ENCODE measurements at places on chromosomes 5 and 9.

DNA sequence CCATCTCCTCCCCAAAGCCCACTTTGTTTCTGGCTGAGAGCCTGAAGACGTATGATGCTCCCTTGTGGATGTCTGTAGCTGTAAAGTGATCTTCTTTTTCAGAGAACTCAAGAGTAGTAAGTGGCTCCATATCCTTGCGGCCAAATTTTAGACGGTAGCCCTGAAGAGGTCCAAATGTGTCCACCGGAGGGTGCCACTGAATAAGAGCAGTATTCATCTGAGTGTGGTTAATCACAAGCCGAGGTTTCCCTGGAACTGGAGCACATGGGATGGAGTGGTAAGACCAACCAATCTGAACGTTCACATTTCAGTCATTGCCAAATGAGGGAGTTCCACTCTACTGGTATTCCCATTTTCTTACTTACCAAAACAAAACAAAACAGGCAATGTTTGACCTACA is 686.5 kb upstream of the DMAC1 start:
- DNase-seq = no peak

- DNase-seq = no peak
These were observed 112.9 kb downstream of the SPATA31D1 start for GRCh38 chr9:82101475-82101874.

DNA sequence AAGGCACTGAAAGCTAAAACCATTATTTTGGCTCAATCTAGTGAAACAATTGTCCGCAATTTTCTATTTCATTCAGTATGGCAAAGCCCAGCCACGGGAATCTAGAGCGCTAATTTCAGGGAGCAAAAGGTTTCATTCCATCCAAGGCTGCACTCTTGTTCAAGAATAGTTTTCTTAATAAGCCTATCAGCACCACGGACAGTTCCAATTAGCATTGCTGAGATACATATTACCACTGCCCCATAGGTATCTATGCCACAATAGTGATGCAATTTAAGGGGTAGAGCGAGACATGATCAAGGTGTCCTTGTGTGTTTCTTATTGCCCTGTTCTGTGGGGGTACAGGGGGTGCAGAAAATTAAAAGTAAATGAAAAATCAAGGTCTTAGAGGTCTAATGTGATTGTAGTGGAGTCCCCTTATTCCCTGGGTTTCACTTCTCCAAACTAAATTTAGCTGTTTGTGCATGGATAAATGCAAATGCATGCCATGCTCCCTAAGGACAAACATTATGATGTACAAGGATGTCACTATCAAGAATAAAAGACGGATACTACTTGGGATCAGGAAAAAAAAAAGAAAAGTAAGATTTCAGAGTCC is 45.5 kb downstream of the SPOCK1 start:
- no peak for DNase-seq

DNA sequence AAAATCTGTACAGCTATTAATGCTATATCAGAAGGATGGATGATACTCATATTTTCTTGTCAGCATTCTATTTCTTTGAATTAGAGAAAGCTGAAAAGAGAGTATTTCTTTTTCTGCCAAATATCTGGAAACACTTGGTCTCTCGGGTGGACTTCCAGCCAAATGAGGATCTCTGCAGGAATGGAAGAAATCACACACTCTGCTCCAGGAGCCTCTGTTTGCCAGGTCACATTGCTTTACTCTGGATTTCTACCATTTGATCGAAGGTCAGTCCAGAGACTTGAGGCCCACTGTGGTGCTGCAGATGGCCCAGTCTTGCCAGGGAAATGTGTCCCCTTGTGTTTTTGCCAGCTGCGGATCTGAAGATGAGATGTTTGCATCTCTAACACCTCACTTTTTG is 154.1 kb downstream of the PCSK1 start:
- no peak for DNase-seq

DNA sequence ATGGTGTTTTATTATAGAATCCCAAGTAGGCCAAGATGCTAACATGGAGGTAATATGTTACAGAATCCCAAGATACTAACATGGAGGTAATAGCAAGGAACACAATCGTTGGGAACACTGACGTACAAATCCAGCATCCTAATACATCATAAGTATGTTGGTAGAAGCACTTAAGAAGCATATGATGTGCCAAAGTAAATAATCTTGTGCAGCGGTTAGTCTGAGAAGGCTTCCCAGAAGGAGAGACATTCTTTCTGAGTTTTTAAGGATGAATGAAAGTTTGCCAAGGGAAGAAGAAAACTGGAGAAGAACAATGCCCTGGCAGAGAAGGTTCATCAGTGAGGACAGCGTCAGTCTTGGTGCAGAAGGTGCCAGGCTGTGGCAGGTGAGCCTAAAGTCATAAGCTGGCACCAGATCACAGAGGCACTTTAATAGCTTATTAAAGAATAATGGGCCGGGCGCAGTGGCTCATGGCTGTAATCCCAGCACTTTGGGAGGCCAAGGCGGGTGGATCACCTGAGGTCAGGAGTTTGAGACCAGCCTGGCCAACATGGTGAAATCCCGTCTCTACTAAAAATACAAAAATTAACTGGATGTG is 294.5 kb upstream of the PIK3R1 start:
- no peak for DNase-seq

GRCh38 chr9:112761912-112762655 is 11.5 kb downstream of the SNX30 start:
- no peak for DNase-seq

Data from ureter (tissue), 1 donor.